Aortic smooth muscle cell (primary cell): ENCODE measurements at places on chromosomes 6 and 20. TPM values are rescaled to one million over a fixed set of nuclear protein-coding genes. Genes with fewer than 3 reads are reported as not detected.

The RIMS1 gene
- total RNA-seq = 2.2 and 8.0 TPM in 2 replicates

The OPN5 gene
- total RNA-seq = 0.19 and 1.1 TPM in 2 replicates

The BAG2 gene
- 9.6 and 10.0 TPM in 2 replicates for total RNA-seq

The COL9A3 gene
- 0.26 and 0.37 TPM in 2 replicates for total RNA-seq

The FOXC1 gene
- 29.8 and 36.5 TPM in 2 replicates for total RNA-seq

The OLIG3 gene
- 0.06 TPM in 1 of 2 replicates, not detected in the other for total RNA-seq

The SEMG1 gene
- total RNA-seq = not detected in 2 replicates

The DEFB125 gene
- not detected in 2 replicates for total RNA-seq

The HDGFL1 gene
- not detected in 2 replicates for total RNA-seq

The MUCL3 gene
- not detected in 2 replicates for total RNA-seq

The DEFB113 gene
- not detected in 2 replicates for total RNA-seq

The FOXS1 gene
- 8.9 and 15.7 TPM in 2 replicates for total RNA-seq

The CDC40 gene
- total RNA-seq = 16.9 and 19.5 TPM in 2 replicates

The PTGIS gene
- total RNA-seq = 193 and 321 TPM in 2 replicates

The EYA2 gene
- 0.50 and 1.2 TPM in 2 replicates for total RNA-seq

The AURKA gene
- total RNA-seq = 15.2 and 27.0 TPM in 2 replicates

The CD40 gene
- 7.3 and 7.8 TPM in 2 replicates for total RNA-seq

The GRIK2 gene
- 0.19 and 0.40 TPM in 2 replicates for total RNA-seq

The ZMYND8 gene
- total RNA-seq = 20.1 and 22.7 TPM in 2 replicates

The MCM8 gene
- 6.7 and 11.2 TPM in 2 replicates for total RNA-seq

The RANBP9 gene
- total RNA-seq = 36.7 and 47.7 TPM in 2 replicates

The APOM gene
- total RNA-seq = 1.5 and 1.8 TPM in 2 replicates

The PSMB1 gene
- total RNA-seq = 319 and 323 TPM in 2 replicates

The HSPA12B gene
- 0.31 and 0.53 TPM in 2 replicates for total RNA-seq

The AVP gene
- not detected in 2 replicates for total RNA-seq

The ZNF337 gene
- 10.3 and 12.1 TPM in 2 replicates for total RNA-seq

The MPIG6B gene
- not detected in 2 replicates for total RNA-seq

The PRDM1 gene
- 0.40 and 0.44 TPM in 2 replicates for total RNA-seq

The LGSN gene
- total RNA-seq = 0.12 TPM in 1 of 2 replicates, not detected in the other

The MOG gene
- total RNA-seq = not detected in 2 replicates

The CRISP2 gene
- total RNA-seq = not detected in 2 replicates

The ECHDC1 gene
- 44.1 and 46.0 TPM in 2 replicates for total RNA-seq
